B cell (primary cell): ENCODE measurements at places on chromosomes 5 and 9.
A peak's percentile ranks its signal among the peaks of the same experiment; 100 is the strongest.

GRCh38 chr9:138100711-138101350, 223.2 kb downstream of the CACNA1B start:
- H3K4me3 ChIP-seq, result no peak overlapping the region
- H3K27ac ChIP-seq, result no peak overlapping the region
- no peak for DNase-seq
- no peaks in the 10 kb centered on the region for H3K36me3 ChIP-seq
- H3K27me3 ChIP-seq, result no peaks in the 10 kb centered on the region
- H3K4me1 ChIP-seq, result no peaks in the 10 kb centered on the region

GRCh38 chr9:8115570-8115969, 316.0 kb upstream of the DMAC1 start:
- no peaks in the 10 kb centered on the region for H3K4me1 ChIP-seq
- DNase-seq, result no peak
- H3K36me3 ChIP-seq, result no peaks in the 10 kb centered on the region
- H3K4me3 ChIP-seq, result no peak overlapping the region

- no peak for DNase-seq
- no peak overlapping the region for H3K27ac ChIP-seq
- no peaks in the 10 kb centered on the region for H3K4me1 ChIP-seq
- no peaks in the 10 kb centered on the region for H3K27me3 ChIP-seq
- no peak overlapping the region for H3K4me3 ChIP-seq
These were observed 254.8 kb upstream of the FTMT start for GRCh38 chr5:121596882-121597281.

DNA sequence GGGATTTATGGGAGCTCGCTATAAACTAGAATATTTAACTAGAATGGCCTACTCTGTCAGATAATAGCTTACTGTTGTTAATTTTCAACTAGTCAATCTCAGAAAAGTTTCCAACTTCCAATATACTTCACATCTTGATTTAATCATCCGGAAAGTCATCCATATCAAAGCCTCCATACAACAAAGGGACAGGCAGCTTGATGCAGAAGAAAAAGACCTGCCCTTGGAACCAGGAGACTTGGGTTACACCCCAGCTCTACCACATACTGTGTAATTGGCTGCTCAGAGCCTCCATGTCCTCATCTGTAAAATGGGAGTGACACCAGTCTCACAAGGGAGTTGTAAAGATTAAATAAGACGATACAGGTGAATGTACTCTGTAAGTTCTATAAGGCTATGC, 1.9 kb downstream of the PTPN3 start:
- H3K4me3 ChIP-seq, result no peak overlapping the region
- peaks cover 20% of the 10 kb centered on the region for H3K27me3 ChIP-seq
- H3K36me3 ChIP-seq, result no peaks in the 10 kb centered on the region
- DNase-seq, result no peak
- no peak overlapping the region for H3K27ac ChIP-seq
- H3K4me1 ChIP-seq, result no peaks in the 10 kb centered on the region

DNA sequence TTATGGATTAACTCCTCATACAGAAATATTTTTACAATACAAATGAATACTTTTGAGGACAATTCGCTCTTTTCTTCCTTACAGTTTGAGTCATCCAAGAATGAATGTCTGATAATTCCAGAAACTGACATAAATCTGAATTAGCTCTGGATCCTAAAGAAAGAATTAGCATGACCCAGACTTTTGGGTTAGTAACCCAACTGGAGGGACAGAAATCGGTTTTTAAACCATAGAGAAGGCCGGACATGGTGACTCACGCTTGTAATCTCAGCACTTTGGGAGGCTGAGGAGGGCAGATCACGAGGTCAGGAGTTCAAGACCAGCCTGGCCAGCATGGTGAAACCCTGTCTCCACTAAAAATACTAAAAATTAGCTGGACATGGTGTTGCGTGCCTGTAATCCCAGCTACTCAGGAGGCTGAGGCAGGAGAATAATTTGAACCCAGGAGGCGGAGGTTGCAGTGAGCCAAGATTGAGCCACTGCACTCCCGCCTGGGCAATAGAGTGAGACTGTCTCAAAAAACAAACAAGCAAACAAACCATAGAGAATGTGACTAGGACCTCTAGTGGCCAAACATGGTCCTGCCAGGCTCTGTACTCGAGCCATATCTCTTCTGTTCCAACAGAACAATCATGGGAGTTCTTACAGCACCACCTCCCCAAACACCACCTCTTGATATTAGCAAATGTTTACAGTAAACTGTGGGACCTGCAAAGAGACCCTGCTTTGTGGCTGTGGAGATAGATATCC, 44.8 kb downstream of the LURAP1L start:
- H3K36me3 ChIP-seq, result no peaks in the 10 kb centered on the region
- no peak for DNase-seq
- no peak overlapping the region for H3K27ac ChIP-seq
- no peak overlapping the region for H3K4me3 ChIP-seq

DNA sequence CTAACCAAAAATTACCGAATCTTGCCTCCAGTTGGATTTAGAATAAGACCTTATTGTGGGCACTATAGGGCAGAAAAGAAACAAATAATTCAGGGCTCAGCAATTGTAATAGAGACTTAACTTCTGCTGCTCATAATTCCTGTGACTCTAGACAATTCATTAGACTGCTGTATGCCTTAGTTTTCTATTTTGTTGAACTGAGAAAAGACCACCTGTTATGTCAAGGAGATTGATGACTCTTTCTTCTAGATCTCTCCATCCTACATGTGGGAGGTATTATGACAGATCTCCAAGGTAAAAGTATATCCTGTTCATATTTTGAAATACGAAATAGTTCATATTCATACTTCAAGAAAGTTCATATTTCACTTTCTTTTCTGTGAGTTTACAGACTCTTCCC, 605.1 kb downstream of the PSAT1 start:
- H3K36me3 ChIP-seq, result no peaks in the 10 kb centered on the region
- no peak for DNase-seq
- H3K4me1 ChIP-seq, result no peaks in the 10 kb centered on the region
- H3K27ac ChIP-seq, result no peak overlapping the region
- no peaks in the 10 kb centered on the region for H3K27me3 ChIP-seq
- no peak overlapping the region for H3K4me3 ChIP-seq

DNA sequence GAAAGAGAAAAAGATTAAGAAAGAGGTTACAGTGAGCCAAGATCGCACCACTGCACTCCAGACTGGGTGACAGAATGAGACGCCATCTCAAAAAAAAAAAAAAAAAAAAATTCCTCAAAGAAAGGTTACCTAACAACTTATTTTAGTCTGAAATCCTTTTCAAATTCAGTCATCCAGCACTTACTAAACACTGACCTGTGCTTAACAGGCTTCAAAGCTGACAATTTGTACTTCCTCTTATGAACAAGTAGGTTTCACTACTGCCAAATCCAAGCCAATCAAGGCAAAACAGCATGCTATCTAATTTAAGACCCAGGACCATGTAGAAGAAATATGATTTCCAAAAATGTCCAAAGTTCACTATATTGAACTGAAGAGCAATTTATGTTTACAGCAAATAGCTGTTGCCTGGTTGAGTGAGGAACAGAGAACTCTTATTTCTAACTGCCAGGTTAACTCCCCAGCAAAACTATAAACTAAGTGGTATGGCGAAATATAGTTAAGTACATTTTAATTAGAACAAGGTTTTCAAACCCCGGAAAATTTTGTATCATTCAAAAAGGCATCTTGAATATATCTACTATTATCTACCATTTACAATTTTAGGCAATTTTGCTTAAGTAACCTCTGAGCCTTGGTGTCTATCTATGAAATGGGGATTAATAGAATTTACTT, 13.4 kb downstream of the PWWP2A start:
- H3K27ac ChIP-seq, result peak overlapping the region; percentile 53
- peaks cover 13% of the 10 kb centered on the region for H3K36me3 ChIP-seq
- H3K4me1 ChIP-seq, result peaks cover 7% of the 10 kb centered on the region
- H3K4me3 ChIP-seq, result no peak overlapping the region
- no peaks in the 10 kb centered on the region for H3K27me3 ChIP-seq

- no peak for DNase-seq
- H3K4me3 ChIP-seq, result no peak overlapping the region
- no peaks in the 10 kb centered on the region for H3K27me3 ChIP-seq
These were observed 16.6 kb downstream of the POU5F2 start for GRCh38 chr5:93724791-93725190.

GRCh38 chr5:89991592-89991991, 418.0 kb downstream of the CETN3 start:
- no peak overlapping the region for H3K27ac ChIP-seq

DNA sequence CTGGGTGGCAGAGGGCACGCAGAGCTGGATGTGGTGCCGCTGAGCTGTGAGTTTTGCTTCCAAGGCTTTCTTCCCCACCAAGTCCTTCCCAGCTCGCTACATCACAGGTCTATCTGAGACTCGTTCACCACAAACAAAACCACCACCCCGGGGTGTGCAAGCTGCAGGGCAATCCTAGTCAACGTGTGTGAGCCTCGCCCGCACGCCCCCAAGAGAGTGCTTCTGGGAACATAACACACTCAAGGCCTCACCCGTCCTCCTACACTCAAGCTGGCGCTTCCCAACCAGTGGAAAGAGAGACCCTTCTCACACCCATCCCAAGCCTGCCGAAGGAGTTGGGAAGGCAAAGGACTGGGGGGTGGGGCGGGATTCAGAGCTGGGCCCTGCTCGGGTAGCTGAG, 10.6 kb downstream of the SNAPC4 start:
- no peaks in the 10 kb centered on the region for H3K36me3 ChIP-seq
- no peak overlapping the region for H3K27ac ChIP-seq
- H3K4me3 ChIP-seq, result no peak overlapping the region
- H3K27me3 ChIP-seq, result no peaks in the 10 kb centered on the region
- no peak for DNase-seq

DNA sequence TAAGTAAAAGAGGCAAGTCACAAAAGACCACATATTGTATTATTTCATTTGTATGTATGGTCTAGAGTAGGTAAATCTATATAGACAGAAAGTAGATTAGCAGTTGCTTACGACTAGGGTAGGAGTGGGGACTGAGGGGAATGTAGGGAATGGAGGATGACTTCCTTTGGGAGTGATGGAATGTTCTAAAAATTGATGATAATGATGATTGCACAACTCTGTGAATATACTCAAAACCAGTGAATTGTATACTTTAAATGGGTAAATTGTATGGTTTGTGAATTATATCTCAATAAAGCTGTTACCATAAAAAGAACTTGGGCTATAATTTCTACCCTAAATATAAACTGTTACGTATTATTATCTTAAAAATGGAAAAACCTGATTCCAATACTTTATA, 35.0 kb downstream of the ADAMTS6 start:
- DNase-seq, result no peak
- H3K4me3 ChIP-seq, result no peak overlapping the region
- H3K27me3 ChIP-seq, result no peaks in the 10 kb centered on the region
- H3K27ac ChIP-seq, result no peak overlapping the region
- no peaks in the 10 kb centered on the region for H3K4me1 ChIP-seq

DNA sequence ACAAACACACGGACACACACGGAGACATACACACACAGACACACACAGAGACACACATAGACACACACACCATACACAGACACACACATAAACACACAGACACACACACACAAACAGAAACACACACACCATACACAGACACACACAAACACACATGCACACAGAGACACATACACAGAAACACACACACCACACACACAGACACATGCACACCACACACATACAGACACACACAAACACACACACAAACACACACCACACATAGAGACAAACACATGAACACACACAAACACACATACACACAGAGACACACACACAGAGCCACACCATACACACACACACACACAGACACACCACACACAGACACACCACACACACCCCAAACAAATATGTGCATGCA, 152.7 kb upstream of the FOXD4L5 start:
- H3K27me3 ChIP-seq, result no peaks in the 10 kb centered on the region
- H3K4me1 ChIP-seq, result no peaks in the 10 kb centered on the region
- H3K27ac ChIP-seq, result no peak overlapping the region
- no peaks in the 10 kb centered on the region for H3K36me3 ChIP-seq

- H3K4me1 ChIP-seq, result peaks cover 6% of the 10 kb centered on the region
- H3K36me3 ChIP-seq, result no peaks in the 10 kb centered on the region
- H3K27ac ChIP-seq, result no peak overlapping the region
- H3K27me3 ChIP-seq, result no peaks in the 10 kb centered on the region
- no peak overlapping the region for H3K4me3 ChIP-seq
These were observed 8.8 kb upstream of the IGFBPL1 start for GRCh38 chr9:38432922-38433510.

- no peaks in the 10 kb centered on the region for H3K27me3 ChIP-seq
- H3K4me3 ChIP-seq, result no peak overlapping the region
- no peaks in the 10 kb centered on the region for H3K36me3 ChIP-seq
- no peaks in the 10 kb centered on the region for H3K4me1 ChIP-seq
- no peak for DNase-seq
- no peak overlapping the region for H3K27ac ChIP-seq
These were observed 73.0 kb upstream of the IL17B start for GRCh38 chr5:149452007-149452664.

- no peaks in the 10 kb centered on the region for H3K4me1 ChIP-seq
- no peak overlapping the region for H3K27ac ChIP-seq
- H3K4me3 ChIP-seq, result no peak overlapping the region
- H3K27me3 ChIP-seq, result no peaks in the 10 kb centered on the region
- DNase-seq, result no peak
These were observed 47.8 kb downstream of the THOC3 start for GRCh38 chr5:175920231-175920811.

GRCh38 chr9:135882011-135882410, 25.3 kb downstream of the CAMSAP1 start:
- H3K27me3 ChIP-seq, result no peaks in the 10 kb centered on the region
- H3K27ac ChIP-seq, result no peak overlapping the region
- H3K36me3 ChIP-seq, result peaks cover 5% of the 10 kb centered on the region
- DNase-seq, result no peak
- H3K4me1 ChIP-seq, result peaks cover 7% of the 10 kb centered on the region

DNA sequence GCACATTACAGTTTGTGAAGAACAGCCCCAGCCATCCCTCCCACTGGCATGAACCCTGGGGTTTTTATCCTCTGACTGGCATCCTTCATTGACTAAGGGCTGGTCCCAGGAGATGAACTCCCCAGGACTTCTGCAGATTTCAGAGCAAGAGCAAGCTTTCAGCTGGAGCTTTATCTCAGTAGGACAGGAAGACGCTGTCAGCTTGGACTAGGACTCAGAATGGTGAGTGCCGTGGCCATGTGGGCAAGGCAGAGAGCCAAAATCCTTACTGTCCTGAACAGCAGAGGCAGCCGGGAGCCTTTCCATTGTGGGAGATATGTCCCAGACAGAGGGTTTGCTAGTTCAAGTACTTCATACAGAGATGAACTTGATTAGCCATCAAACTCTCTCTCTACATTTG, 3.2 kb upstream of the ACOT12 start:
- no peaks in the 10 kb centered on the region for H3K27me3 ChIP-seq
- H3K4me3 ChIP-seq, result no peak overlapping the region
- H3K36me3 ChIP-seq, result no peaks in the 10 kb centered on the region

GRCh38 chr5:1536322-1536845, 12.6 kb upstream of the LPCAT1 start:
- no peaks in the 10 kb centered on the region for H3K27me3 ChIP-seq
- no peaks in the 10 kb centered on the region for H3K36me3 ChIP-seq
- peak overlapping the region; percentile 98 for H3K27ac ChIP-seq
- H3K4me3 ChIP-seq, result peak overlapping the region; percentile 47
- DNase-seq, result peak; percentile 89
